Breast epithelium (tissue), 4 donors: ENCODE measurements at places on chromosomes 3 and 15. TPM values are rescaled to one million over a fixed set of nuclear protein-coding genes. Genes with fewer than 3 reads are reported as not detected.
A peak's percentile ranks its signal among the peaks of the same experiment; 100 is the strongest.

- no peaks in the 10 kb centered on the region for H3K36me3 ChIP-seq
- DNase-seq: no peak
- no peak overlapping the region for H3K4me3 ChIP-seq
- H3K27ac ChIP-seq: no peak overlapping the region
- no peaks in the 10 kb centered on the region for H3K27me3 ChIP-seq
- H3K4me1 ChIP-seq: no peaks in the 10 kb centered on the region
Observed at GRCh38 chr15:87743562-87743961, 513.0 kb downstream of the NTRK3 start.

- H3K27ac ChIP-seq: no peak overlapping the region
- no peak for DNase-seq
- no peak overlapping the region for H3K4me3 ChIP-seq
Observed at GRCh38 chr3:72354486-72354885, 493.8 kb downstream of the SHQ1 start.

LIPC gene
- 0.80 TPM for total RNA-seq

- no peak overlapping the region for H3K4me3 ChIP-seq
- no peaks in the 10 kb centered on the region for H3K36me3 ChIP-seq
- no peak overlapping the region for H3K27ac ChIP-seq
Observed at GRCh38 chr3:21446027-21446426, 305.0 kb downstream of the ZNF385D start.

COX17 gene
- 26.7 TPM for total RNA-seq

NR1I2 gene
- total RNA-seq: 0.98 TPM

DNA sequence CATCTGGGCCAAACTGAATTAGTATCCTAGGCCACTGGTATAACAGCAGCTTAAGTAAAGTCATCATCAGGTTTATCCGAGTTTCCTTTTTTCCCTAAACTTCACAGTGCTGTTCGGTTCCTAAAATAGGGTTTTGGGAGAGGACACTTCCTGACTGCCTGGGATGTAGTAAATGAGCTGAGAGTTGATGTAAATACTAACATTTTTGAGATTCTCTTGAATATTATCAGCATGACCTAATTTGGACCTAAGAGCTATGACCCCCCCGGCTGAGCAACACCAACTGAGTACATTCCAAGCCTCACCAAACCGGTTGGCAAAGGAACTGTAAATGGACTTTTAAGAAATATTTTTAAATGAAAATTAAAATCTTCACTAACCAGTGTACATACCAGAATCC lies 78.8 kb downstream of the IL5RA start:
- no peaks in the 10 kb centered on the region for H3K4me1 ChIP-seq
- no peaks in the 10 kb centered on the region for H3K36me3 ChIP-seq
- no peak overlapping the region for H3K27ac ChIP-seq
- H3K27me3 ChIP-seq: no peaks in the 10 kb centered on the region
- no peak overlapping the region for H3K4me3 ChIP-seq

P2RY1 gene
- total RNA-seq: 10.9 TPM

- H3K4me1 ChIP-seq: no peaks in the 10 kb centered on the region
- H3K27ac ChIP-seq: no peak overlapping the region
- no peak overlapping the region for H3K4me3 ChIP-seq
- DNase-seq: no peak
Observed at GRCh38 chr15:64732156-64732860, 43.1 kb downstream of the RBPMS2 start.

NAALADL2 gene
- 69.5 TPM for total RNA-seq

DNA sequence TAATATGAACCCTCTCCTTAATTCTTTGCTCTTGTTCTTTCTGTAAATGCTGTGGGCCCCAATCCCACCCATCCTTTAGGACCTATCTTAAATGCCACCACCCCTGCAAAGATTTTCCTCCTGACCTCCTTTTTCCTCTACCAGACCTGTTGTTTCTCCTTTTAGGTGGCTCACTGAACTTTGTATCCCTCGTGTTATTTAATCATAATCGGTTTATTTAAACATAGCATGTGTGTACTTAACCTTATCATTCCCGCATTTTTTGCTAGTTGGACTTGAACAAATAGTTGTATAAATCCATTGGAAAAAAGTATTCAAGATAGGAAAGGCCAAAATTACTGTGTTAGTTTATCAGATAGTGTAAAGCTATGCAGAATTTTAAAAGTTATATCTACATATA lies 988 bp upstream of the NFKBIZ start:
- peak overlapping the region; percentile 96 for H3K27ac ChIP-seq
- H3K27me3 ChIP-seq: no peaks in the 10 kb centered on the region
- H3K4me1 ChIP-seq: no peaks in the 10 kb centered on the region
- peak overlapping the region; percentile 83 for H3K4me3 ChIP-seq
- H3K36me3 ChIP-seq: peaks cover 2% of the 10 kb centered on the region

TUSC7 gene
- total RNA-seq: not detected

DNA sequence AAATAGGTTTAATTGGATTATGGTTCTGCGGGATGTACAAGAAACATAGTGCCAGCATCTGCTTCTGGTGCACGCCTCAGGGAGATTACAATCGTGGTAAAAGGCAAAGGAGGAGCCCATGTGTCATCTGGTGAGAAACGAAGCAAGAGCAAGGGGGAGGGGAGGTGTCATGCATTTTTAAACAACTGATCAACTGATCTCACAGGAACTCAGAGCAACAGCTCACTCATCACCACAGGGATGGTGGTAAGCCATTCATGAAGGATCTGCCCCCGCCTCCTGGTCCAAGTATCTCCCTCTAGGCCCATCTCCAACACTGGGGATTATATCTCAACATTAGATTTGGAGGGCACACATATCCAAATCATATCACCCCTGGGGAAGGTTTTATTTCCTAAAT lies 42.1 kb upstream of the FGF7 start:
- no peak for DNase-seq
- H3K27ac ChIP-seq: no peak overlapping the region
- H3K4me3 ChIP-seq: no peak overlapping the region
- no peaks in the 10 kb centered on the region for H3K27me3 ChIP-seq

GRCh38 chr3:112672716-112673541 lies 32.0 kb upstream of the CCDC80 start:
- no peaks in the 10 kb centered on the region for H3K36me3 ChIP-seq
- H3K27ac ChIP-seq: no peak overlapping the region
- no peaks in the 10 kb centered on the region for H3K27me3 ChIP-seq
- H3K4me3 ChIP-seq: no peak overlapping the region
- DNase-seq: no peak
- no peaks in the 10 kb centered on the region for H3K4me1 ChIP-seq

ADGRG7 gene
- not detected for total RNA-seq

DNA sequence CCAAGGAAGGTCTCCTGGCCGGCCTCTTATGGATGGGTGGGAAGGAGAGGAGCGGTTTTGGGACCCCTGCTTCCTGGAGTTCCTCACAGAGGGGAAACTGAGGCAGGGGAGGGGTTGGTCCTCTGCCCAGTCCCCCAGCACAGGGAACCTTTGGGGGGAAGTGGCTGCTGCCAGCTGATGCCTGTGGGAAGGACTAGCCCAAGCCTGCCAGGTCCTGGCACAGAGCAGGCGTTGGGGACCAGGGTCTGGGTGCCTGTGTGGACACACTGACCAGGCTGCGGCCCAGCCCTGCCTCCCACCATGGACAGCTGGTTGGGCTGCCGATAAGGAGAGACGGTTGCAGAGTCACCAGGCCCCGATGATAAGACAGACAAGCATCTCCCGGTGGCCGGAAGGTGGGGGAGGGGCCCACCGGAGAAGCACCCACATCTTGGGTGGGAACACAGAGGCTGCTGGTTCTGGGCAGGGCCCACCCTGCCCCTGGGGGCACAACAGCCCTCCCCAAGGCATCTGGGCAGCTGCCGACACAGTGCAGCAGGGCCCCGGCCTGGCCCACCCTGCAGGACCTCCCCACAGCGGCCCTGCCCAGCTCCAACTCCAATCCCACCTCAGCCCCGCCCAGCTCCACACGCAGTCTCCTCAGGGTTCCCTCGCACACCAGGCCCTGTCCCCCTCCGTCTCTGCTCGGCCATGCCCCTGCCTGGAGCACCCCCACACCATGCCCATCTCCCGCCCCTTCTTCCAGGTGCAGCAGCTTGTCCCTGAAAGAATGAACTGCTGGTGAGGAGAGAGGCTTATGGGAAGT lies 50.7 kb downstream of the DNAJB8 start:
- no peaks in the 10 kb centered on the region for H3K36me3 ChIP-seq
- no peak overlapping the region for H3K27ac ChIP-seq
- H3K4me1 ChIP-seq: no peaks in the 10 kb centered on the region
- DNase-seq: no peak
- H3K4me3 ChIP-seq: no peak overlapping the region

CCDC54 gene
- total RNA-seq: not detected

ZNF385D gene
- 3.2 TPM for total RNA-seq

- H3K27me3 ChIP-seq: no peaks in the 10 kb centered on the region
- no peak overlapping the region for H3K27ac ChIP-seq
- H3K4me1 ChIP-seq: no peaks in the 10 kb centered on the region
- no peak for DNase-seq
- H3K36me3 ChIP-seq: no peaks in the 10 kb centered on the region
- H3K4me3 ChIP-seq: no peak overlapping the region
Observed at GRCh38 chr3:141511361-141511760, 24.5 kb downstream of the RASA2 start.

TRAT1 gene
- total RNA-seq: 2.0 TPM

GRCh38 chr3:172129498-172129849 lies 90.1 kb downstream of the FNDC3B start:
- H3K27me3 ChIP-seq: no peaks in the 10 kb centered on the region
- H3K27ac ChIP-seq: peak overlapping the region; percentile 92
- H3K4me1 ChIP-seq: no peaks in the 10 kb centered on the region
- no peak overlapping the region for H3K4me3 ChIP-seq
- DNase-seq: no peak
- H3K36me3 ChIP-seq: no peaks in the 10 kb centered on the region

PYGO1 gene
- 4.9 TPM for total RNA-seq

DNA sequence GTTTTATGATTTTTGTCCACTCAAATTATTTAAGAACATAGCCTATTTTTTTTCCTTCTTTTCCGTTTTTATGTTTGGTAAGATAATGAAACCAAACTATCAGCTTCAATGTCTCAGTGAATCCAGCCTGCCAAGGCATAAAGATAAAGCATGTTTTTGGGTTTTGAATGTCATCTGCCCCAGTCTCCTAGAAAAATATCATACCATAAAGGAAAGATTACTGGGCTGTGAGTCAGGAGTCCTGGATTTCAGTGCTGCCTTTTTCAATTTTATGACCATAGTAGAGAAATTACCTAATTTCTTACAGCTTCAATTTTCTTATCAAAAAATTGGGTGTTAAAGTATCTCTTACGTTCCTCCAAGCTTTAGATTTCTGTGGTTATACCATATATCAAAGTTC lies 87.5 kb downstream of the GAP43 start:
- no peaks in the 10 kb centered on the region for H3K4me1 ChIP-seq
- no peaks in the 10 kb centered on the region for H3K36me3 ChIP-seq
- no peak overlapping the region for H3K27ac ChIP-seq
- DNase-seq: no peak
- H3K4me3 ChIP-seq: no peak overlapping the region
- no peaks in the 10 kb centered on the region for H3K27me3 ChIP-seq

- H3K36me3 ChIP-seq: no peaks in the 10 kb centered on the region
- peak; percentile 85 for DNase-seq
- H3K27ac ChIP-seq: peak overlapping the region; percentile 87
- no peaks in the 10 kb centered on the region for H3K27me3 ChIP-seq
- peaks cover 13% of the 10 kb centered on the region for H3K4me1 ChIP-seq
- peak overlapping the region; percentile 31 for H3K4me3 ChIP-seq
Observed at GRCh38 chr3:186976837-186977750, 46.8 kb downstream of the ST6GAL1 start.

DAPK2 gene
- total RNA-seq: 37.3 TPM

ACTC1 gene
- total RNA-seq: not detected
